ENCODE measurements at places on chromosomes 4 and X.
A peak's percentile ranks its signal among the peaks of the same experiment; 100 is the strongest.

- DNase-seq, result no peak
Measured at GRCh38 chr4:16227462-16227868, 1.2 kb upstream of the TAPT1 start.

GRCh38 chr4:80438016-80438415 is 102.5 kb downstream of the CFAP299 start:
- no peak for DNase-seq

GRCh38 chr4:183129675-183130074 is 30.6 kb downstream of the WWC2 start:
- no peak for DNase-seq

DNA sequence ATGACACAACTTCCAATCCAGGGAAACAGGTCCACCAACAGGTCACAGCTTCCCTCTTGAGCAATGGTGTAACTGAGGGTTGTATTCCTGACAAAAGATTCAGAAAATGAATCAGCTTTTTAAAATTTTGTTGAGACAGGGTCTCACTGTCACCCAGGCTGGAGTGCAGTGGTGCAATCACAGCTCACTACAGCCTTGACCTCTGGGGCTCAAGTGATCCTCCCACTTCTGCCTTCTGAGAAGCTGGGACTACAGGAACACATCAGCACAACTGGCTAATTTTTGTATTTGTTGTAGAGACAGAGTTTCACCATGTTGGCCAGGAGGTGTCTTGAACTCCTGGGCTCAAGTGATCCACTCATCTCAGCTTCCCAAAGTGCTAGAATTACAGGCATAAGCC is 43.7 kb downstream of the SAT1 start:
- DNase-seq, result no peak

DNA sequence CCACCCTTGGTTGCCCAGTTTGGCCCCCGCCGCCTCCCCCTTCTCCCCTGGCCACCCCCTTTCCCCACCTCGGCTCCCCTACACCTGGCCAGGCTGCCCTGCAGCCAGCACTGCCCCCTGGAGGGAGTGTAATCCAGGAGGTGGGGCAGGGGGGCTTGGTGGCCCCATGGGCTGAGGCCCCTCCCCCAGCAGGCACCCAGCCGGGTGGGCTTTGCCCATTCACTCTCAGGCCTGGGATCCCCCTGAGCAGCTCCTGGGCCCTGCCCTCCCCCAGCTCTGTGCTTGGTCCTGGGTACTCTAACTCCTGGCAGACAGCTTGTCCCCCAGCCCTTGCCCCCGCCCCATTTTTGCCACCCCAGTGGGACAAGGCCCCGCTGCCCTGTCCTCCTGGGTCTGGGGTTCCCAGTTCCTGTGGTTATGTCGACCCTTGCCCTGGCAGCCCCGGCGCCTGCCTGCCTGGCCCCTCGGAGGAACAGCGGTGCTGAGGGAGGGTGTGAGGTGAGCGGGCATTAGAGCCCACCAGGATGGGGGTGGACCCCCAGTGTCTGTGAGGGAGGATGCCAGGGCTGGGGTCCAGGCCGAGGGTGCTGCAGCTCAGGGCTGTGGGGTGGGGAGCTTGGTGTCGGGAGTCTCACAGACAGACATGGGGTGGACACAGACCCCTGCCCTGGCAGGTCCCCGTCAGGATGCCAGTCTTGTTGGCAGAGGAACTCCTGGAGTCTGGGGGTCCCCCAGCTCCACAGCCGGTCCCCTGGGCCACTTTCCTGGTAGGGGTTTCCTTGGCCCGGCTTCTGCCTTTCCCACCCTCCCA is 10.2 kb downstream of the NAT8L start:
- DNase-seq, result no peak

- no peak for DNase-seq
Measured at GRCh38 chrX:65634732-65635131, 32.7 kb upstream of the MSN start.

DNA sequence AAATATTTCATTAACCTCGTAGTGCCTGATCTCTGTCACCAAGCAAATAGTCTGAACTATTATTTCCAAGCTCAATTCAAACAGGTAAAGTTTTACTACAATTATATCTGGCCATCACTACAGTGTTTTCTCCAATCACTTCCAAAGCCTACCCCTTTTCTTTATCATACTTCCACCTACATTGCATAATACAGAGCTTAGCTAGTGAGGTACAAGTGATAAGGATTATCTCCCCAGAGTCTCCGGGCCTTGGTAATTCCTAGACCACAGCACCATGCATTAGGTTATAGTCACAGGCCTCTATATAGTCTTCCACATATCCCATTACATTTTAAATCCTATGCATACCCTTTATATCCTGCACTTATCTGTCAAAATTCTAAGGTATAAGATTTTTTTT is 154.2 kb downstream of the SNCA start:
- no peak for DNase-seq

DNA sequence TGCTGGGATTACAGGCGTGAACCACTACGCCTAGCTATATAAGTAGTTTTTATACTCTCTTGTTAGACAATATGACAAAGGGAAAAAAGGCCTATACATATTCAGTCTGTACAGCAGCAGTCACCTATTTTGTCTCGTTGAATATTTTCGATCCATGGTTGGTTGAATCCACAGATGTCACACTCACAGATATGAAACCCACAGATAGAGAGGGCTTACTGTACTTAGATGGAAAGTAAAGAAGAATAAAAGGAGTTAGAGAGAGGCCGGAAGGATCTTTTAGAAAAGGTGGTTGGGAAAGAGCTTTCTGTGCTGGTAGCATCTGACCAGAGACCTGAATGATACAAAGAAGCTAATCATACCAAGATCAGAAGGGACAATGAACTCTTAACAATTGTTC is 38.3 kb upstream of the SPINK2 start:
- no peak for DNase-seq

- DNase-seq, result peak; percentile 14
Measured at GRCh38 chr4:125091-125771, 930 bp downstream of the ZNF718 start.

GRCh38 chrX:22128961-22129360 is 96.8 kb downstream of the PHEX start:
- DNase-seq, result no peak

GRCh38 chr4:155530857-155531256 is 135.8 kb upstream of the GUCY1A1 start:
- no peak for DNase-seq

GRCh38 chrX:31609130-31609529 is 537.3 kb upstream of the FTHL17 start:
- no peak for DNase-seq

DNA sequence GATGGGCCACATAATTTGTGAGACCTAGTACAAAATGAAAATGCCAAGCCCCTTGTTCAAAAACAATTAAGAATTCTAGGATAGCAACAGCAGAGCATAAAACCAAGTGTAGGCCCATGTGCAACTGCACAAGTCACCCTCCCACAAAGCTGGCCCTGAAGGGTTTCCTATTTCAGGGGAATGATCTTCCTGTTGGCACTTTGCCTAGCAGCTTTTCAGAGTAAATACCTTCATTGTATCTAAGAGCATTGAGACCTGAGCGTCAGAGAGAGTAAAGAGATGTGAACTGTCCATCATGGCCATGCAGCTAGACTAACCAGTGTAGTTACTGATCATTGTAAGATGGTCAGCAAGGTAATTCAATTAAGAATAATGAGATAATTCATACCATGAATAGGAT is 113.6 kb downstream of the CNKSR2 start:
- no peak for DNase-seq

- DNase-seq, result no peak
Measured at GRCh38 chr4:86452422-86452891, 92.6 kb upstream of the MAPK10 start.

GRCh38 chrX:89034679-89035078 is 287.7 kb downstream of the CPXCR1 start:
- no peak for DNase-seq

GRCh38 chr4:152278172-152278504 is 257.8 kb downstream of the FBXW7 start:
- no peak for DNase-seq
